ENCODE measurements at places on chromosomes 3 and 15. TPM values are rescaled to one million over a fixed set of nuclear protein-coding genes. Genes with fewer than 3 reads are reported as not detected.

GRCh38 chr15:43776101-43776717, 557 bp downstream of the ELL3 start:
- DNase-seq: no peak

GRCh38 chr3:73148206-73148605, 86.7 kb downstream of the EBLN2 start:
- no peak for DNase-seq

The CLN6 gene
- 12.2 TPM for total RNA-seq

GRCh38 chr3:58666683-58667082, at the start of gene FAM3D:
TSS of gene FAM3D (minus strand) at chr3:58666774. CDS start at chr3:58655563, 11,211 bp downstream.
- DNase-seq: peak; percentile 36

GRCh38 chr15:59115047-59115446, 10.1 kb downstream of the CCNB2 start:
- DNase-seq: no peak

DNA sequence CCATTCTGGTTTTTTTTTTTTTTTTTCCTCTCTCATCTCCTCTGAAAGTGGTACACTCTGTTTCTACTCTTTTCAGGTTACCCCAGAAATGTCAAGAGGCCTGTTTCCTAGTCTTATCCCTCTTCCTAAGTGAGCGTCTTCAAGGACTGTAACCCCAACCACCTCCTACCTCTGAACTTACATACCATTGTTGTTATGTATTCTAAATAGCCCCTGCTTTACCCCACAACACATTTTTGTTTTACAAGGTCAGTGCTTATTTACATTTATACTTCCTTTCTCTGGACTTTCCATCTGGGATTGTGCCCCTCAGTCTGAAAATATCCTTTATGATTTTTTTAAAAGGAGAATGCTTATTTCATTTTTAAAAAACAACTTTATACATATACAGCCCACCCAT, 38.8 kb downstream of the PTH1R start:
- DNase-seq: no peak

DNA sequence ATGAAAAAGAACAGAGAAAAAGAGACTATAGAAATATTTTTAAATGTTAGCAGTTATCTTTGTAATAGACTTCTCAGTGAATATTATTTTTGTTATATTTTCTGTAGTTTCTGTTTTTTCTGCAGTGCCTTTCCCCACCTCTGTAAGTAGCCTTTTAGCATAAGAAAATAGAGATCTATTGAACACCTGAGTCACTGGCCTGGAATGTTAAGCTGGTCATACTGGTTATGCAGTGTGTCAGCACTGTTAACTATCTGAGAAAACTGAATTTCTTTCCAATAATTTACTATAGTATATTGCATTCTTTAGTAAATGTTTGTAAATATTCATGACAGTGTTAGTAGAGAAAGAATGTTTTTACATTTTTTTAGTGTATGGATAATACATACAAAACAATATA, 79.8 kb downstream of the NECTIN3 start:
- DNase-seq: no peak

DNA sequence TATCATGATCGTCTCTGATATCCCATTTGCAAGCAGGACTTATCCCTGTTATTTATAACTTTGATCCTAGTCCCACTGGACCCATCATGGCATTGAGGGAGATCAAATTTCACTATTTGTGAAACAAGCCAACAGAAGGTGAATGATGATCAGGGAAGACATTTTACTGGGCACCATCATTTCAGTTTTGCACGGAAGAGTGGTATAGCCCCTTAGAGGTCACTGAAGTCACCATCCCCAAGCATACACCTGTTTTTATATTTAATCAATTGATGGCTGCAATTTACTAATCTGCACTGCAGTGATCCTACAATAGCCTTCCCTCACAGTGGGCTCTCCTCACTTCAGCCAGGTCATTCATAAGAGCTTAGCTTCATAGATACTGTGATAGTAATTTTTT, 132.4 kb downstream of the FHIT start:
- no peak for DNase-seq

DNA sequence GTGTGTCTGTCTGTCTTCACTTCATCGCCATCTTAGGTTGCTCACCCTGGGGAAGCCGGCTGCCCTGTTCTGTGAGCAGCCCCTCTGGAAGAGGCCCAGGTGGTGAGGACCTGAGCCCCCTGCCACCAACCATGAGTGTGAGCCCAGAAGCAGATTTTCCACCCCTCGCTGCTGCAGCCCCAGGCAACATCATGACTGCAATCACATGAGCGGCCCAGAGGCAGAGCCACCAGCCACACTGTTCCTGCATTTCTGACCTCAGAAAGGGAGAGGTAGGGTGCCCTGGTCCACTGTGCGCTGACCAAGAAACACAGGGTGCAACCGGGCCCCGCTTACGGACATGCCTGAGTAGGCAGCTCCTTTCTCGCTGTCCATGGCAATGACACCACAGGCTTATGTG, 92.3 kb upstream of the IQSEC1 start:
- no peak for DNase-seq

GRCh38 chr3:170417090-170417489, 1.6 kb upstream of the CLDN11 start:
- DNase-seq: no peak

DNA sequence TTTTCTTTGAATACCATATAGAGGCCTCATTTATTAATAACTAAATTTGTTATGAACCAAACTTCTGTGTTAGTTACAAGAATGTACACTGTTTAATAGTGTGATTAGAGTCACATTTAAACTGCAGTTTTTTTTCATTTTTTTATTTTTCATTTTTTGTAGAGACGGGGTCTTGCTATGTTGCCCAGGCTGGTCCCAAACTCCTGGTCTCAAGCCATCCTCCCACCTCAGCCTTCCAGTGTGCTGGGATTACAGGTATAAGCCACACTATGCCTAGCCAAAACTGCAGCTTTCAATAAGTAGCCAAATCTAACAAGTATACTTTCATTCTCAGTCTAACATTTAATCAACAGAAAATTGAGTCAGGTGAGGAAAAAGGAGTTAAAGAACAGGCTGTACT, 10.2 kb upstream of the ATP11B start:
- DNase-seq: no peak

GRCh38 chr3:15653321-15653720, 51.8 kb downstream of the BTD start:
- no peak for DNase-seq
